ENCODE measurements at places on chromosomes 5 and 9.

GRCh38 chr5:137305971-137306602 is 193.0 kb downstream of the SPOCK1 start:
- no peak for DNase-seq

DNA sequence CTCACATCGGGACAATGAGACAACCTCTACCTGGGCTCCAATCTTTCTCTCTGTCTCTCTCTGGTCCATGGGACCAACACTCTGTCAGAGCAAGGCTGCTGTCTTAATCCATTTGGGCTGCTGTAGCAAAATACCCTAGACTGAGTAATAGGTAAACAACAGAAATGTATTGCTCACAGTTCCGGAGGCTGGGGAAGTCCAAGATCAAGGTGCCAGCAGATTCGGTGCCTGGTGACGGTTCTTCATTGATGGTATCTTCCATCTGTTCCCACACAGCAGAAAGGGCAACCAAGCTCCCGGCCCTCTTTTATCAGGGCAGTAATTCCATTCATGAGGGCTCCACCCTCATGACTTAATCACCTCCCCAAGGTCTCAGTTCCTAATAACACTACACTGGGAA is 61.3 kb upstream of the SPOCK1 start:
- DNase-seq = no peak

- no peak for DNase-seq
These were observed 176.6 kb downstream of the DMRTA1 start for GRCh38 chr9:22623236-22623635.

- DNase-seq = peak; percentile 53
These were observed 21.7 kb upstream of the NSD1 start for GRCh38 chr5:177111720-177112394.

DNA sequence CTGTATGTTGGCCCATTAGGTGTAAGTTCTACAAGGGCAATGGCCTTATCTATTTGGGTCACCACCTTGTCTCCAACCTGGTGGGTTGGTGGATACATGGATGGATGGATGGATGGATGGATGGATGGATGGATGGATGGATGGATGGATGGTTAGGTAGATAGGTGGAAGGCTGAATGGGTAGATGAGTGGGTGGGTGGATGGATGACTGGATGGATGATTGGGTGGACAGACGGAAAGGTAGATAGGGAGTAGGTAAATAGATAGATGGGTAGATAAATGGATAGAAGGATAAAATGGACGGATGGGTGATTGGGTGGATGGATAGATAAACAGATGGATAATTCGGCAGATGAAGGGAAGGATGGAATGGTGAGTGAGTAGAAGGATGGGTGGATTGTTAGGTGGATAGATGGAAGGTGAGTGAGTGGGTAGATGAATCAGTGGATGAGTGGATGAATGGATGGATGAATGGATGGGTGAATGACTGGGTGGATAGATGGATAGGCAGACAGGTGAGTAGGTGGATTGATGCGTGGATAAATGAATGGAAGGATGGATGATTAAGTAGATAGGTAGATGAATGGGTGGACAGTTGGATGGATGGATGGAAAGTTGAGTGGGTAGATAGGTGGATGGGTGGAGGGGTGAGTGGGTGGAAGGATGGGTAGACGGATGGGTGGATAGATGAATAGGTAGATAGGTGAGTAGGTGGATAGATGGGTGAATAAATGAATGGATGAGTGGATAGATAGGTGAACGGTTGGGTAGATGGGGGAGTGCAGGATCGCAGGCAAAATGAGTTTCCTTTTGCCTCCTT is 83.1 kb upstream of the FBXW11 start:
- DNase-seq = no peak
